Osteoblast (primary cell): ENCODE measurements at places on chromosomes 5 and 9. TPM values are rescaled to one million over a fixed set of nuclear protein-coding genes. Genes with fewer than 3 reads are reported as not detected.

SIL1 gene
- 60.7 and 65.1 TPM in 2 replicates for total RNA-seq

TMC1 gene
- under 0.01 TPM in 1 of 2 replicates, not detected in the other for total RNA-seq

FAM78A gene
- total RNA-seq = 0.36 and 0.59 TPM in 2 replicates

MROH2B gene
- total RNA-seq = not detected in 2 replicates

PCDHGB3 gene
- 6.2 and 8.0 TPM in 2 replicates for total RNA-seq

VCAN gene
- total RNA-seq = 543 and 658 TPM in 2 replicates

CCL28 gene
- 11.8 and 15.6 TPM in 2 replicates for total RNA-seq

SPTLC1 gene
- 124 and 129 TPM in 2 replicates for total RNA-seq

ARL10 gene
- total RNA-seq = 8.3 and 14.1 TPM in 2 replicates

- peak overlapping the region; percentile 82 for H3K27ac ChIP-seq
- no peak overlapping the region for H3K4me3 ChIP-seq
- H3K27me3 ChIP-seq = no peaks in the 10 kb centered on the region
These were observed 173.0 kb downstream of the PCSK1 start for GRCh38 chr5:96260009-96260408.

DNA sequence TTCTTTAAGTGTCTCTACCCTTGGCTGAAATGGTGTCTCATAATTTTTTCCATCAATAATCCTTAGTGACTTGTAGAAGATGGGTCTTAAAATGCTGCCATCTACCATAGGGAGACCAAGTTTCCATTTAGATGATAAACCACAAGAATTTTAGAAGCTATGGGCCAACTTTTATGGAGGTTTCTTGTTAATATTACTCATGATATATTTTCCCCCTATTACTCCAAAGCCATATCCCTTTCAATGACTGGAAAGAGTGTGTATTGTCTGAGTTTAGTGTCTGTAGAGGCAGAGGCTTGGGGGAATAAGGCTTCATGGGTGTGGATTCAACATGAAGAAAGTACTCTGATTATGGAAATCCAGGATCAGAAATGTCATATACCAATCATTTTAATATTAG is 507.3 kb upstream of the TNC start:
- no peak for DNase-seq
- H3K4me3 ChIP-seq = no peak overlapping the region
- no peaks in the 10 kb centered on the region for H3K27me3 ChIP-seq
- H3K36me3 ChIP-seq = no peaks in the 10 kb centered on the region
- no peak overlapping the region for H3K27ac ChIP-seq

GRCh38 chr5:121988488-121988887 is 26.7 kb downstream of the SRFBP1 start:
- no peaks in the 10 kb centered on the region for H3K27me3 ChIP-seq
- no peaks in the 10 kb centered on the region for H3K4me1 ChIP-seq
- H3K36me3 ChIP-seq = no peaks in the 10 kb centered on the region
- no peak overlapping the region for H3K27ac ChIP-seq

DNA sequence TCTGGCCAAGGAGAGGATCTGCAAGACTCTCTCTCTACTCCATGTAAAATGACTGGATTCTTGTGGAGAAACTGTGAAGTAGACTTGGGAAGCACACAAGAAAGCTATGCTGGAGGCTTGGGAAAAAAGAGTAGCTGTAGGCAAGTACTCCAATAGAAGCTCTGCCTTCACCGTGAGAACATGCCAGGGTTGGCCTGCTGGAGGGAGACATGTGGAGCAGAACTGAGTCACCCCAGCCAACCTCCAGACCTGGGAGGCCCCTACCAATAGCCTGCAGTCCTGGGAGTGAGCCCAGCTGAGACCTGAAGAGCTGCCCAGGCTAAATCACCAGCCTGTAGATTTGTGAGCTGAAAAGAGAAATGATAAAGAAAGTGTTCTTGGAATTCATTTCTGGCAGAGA is 66.6 kb downstream of the DEPDC1B start:
- H3K27ac ChIP-seq = peak overlapping the region; percentile 68
- no peak overlapping the region for H3K4me3 ChIP-seq
- no peaks in the 10 kb centered on the region for H3K36me3 ChIP-seq

DNA sequence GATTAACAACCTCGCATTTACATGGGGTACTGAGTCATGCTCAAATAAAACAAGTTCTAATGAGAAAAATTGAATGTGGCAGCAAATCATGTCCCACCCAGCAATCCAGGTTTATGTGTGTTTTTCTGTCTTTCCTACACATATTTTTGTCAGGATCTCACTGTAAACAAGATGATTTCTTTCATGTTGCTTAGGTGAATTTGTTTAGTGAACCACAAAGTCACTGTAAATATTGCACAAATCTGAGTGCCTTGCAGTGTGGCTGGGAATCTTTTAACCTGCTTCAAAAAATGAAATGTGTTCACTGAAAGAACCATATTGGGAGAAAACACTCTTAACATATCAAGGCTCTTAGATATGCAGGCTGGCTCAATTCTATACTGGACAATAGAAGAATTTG is 23.1 kb upstream of the ZCCHC7 start:
- no peaks in the 10 kb centered on the region for H3K4me1 ChIP-seq
- no peaks in the 10 kb centered on the region for H3K36me3 ChIP-seq
- DNase-seq = no peak
- H3K4me3 ChIP-seq = no peak overlapping the region
- H3K27ac ChIP-seq = no peak overlapping the region

DNA sequence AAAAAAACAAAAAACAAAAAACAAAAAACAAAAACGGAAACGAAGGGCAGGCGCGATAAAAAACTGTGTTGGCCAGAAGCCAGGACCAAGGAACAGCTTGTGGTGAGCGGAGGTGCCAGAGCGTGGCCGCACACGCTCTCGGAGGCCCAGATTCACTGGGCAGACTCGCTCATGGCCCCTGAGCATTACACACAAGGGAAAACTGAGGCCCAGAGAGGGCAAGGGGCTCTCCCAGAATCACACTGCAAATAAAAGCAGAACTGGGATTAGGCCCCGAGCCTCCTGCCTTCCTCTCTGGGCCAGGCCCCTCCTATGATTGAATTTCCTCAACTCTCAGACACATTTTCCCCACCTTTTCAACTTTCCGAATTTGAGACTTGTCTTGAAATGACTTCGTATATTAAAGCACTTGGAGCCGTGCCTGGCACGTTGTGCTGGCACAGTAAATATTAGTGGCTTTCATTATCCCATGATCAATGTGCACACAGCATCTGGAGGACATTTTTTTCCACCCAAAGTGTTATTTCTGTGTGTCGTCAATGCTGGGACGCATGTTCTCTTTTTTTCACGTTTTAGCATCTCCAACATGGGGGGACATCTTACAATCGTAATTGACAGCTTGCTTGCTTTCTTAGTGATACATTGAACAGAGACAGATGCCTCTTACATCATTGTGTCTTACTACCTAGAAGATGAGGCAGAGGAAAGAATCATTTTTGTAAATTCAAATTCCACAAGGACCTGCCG is 7.4 kb downstream of the FIBCD1 start:
- no peaks in the 10 kb centered on the region for H3K27me3 ChIP-seq
- H3K27ac ChIP-seq = no peak overlapping the region
- peaks cover 48% of the 10 kb centered on the region for H3K4me1 ChIP-seq
- no peak overlapping the region for H3K4me3 ChIP-seq
- no peak for DNase-seq

- no peak overlapping the region for H3K4me3 ChIP-seq
- peaks cover 46% of the 10 kb centered on the region for H3K27me3 ChIP-seq
- H3K4me1 ChIP-seq = no peaks in the 10 kb centered on the region
- no peaks in the 10 kb centered on the region for H3K36me3 ChIP-seq
These were observed 66.7 kb downstream of the PSD2 start for GRCh38 chr5:139862313-139862712.

DNA sequence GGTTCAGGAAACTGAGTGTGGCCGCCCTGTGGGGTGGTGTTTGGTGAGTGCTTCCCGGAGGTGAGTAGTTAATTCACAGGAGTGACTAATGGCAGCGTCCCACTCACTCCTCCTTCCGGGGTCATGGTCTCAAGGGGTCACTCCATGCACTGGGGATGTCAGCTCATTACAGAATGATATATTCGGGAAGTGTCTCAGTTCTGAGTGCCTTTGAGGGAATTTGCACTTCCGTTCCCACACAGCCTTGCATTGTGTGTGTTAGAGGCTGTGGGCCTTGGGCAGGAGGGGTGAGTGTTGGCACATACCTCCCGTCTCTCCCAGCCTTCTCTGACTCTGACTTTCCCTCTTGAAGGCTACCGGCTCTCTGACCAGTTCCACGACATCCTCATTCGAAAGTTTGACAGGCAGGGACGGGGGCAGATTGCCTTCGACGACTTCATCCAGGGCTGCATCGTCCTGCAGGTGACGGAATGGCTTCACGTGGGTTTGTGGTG is 10.5 kb upstream of the AHRR start:
- H3K27ac ChIP-seq = peak overlapping the region; percentile 72
- no peak overlapping the region for H3K4me3 ChIP-seq
- H3K36me3 ChIP-seq = peaks cover 23% of the 10 kb centered on the region
- peaks cover 14% of the 10 kb centered on the region for H3K4me1 ChIP-seq
- peak; percentile 95 for DNase-seq

GRCh38 chr5:56640763-56641406 is 174.5 kb upstream of the MAP3K1 start:
- H3K27me3 ChIP-seq = peaks cover 3% of the 10 kb centered on the region
- H3K4me3 ChIP-seq = no peak overlapping the region
- no peak overlapping the region for H3K27ac ChIP-seq
- no peak for DNase-seq
